ENCODE measurements at places on chromosomes 11 and 22. TPM values are rescaled to one million over a fixed set of nuclear protein-coding genes. Genes with fewer than 3 reads are reported as not detected.
A peak's percentile ranks its signal among the peaks of the same experiment; 100 is the strongest.

GRCh38 chr11:11937433-11937832 is 71.0 kb downstream of the DKK3 start:
- DNase-seq = no peak

- no peak for DNase-seq
These were observed 12.6 kb downstream of the TNNT3 start for GRCh38 chr11:1932105-1932480.

- no peak for DNase-seq
These were observed 213.6 kb upstream of the SESN3 start for GRCh38 chr11:95444309-95445241.

The EHF gene
- total RNA-seq = 1.1 TPM

DNA sequence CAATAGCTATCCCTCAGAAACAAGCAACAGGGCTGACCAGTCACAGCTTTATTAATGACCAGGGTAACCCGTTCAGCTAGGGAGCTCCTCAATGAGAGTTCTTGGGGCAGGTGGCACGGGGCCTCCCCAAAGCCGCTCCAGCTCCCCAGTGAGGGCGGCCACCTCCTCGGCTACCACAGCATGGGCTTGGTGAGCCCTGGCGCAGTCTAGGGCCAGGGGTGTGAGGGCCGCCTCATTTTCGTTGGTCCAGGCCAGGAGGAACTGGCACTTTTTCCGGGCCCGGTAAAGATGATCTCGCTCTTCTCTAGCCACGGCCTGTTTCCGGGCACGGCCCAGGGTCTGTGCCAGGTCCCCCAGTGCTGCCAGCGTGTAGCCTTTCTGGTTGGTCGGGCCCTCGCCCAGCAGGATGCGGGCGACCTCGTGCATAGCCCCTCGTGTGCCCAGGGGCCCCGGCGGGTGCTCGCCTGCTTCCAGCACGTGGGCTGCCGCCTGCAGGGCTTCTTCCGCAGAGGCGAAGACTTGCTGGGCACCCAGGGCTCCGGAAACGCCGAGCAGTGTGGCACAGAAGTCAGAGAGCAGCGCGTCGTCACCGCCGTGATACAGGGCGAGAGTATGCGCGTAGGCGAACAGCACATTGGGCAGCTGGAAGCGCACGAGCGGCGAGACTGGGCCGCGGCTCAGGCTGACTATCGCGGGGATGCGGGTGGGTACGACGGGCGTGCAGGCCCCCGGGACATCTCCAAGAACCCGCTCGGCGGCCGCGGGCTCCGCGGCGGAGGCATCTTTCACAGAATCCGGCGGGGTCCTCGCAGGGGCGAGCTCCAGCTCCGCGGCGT is 913 bp downstream of the ZNHIT2 start:
- peak; percentile 67 for DNase-seq

DNA sequence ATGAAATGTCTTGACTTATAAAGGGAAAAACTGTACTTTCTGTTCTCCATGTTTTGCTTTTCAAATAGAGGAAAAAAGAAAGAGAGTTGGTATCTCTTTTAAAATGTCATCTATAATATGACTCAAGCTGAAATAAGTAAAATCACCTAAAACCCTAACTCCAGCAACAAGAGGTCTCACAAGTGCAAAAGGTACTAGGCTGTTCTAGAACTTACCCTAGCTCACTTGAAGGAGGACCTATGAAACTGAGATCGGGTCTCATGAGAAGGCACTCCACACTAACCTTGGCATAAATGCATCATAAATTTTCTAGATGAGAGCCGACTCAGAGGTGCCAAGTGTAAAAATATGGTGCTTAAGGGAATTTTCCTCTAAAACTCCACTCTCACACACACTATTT is 63.8 kb downstream of the PHF21A start:
- DNase-seq = no peak

The NAV2 gene
- total RNA-seq = 2.1 TPM

The OR2D2 gene
- total RNA-seq = not detected

- DNase-seq = no peak
These were observed 90.9 kb downstream of the PDHX start for GRCh38 chr11:35007277-35007676.

DNA sequence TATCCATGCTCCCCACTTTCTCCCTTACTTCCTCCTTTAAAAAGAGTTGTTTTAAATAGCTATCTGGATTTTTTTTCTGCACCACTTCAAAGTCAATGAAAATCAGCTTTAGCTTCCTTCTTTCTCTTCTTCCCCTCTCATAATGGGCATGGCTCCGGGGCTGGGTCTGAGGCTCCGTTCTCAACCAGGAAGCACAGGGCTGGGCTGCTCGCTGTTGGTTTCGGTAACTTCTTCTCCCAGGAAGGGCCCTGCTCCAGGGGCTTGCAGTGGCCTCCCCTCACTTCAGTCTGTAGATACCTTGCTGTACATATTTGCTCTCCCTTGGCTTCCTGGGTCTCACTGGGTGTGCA is 23.8 kb downstream of the MICAL2 start:
- no peak for DNase-seq

- no peak for DNase-seq
These were observed 4.0 kb downstream of the POGLUT3 start for GRCh38 chr11:108494182-108494581.

The MB gene
- 2.3 TPM for total RNA-seq

GRCh38 chr22:41341990-41342389 is 39.8 kb upstream of the TEF start:
- DNase-seq = peak; percentile 42

- DNase-seq = peak; percentile 29
These were observed 149.7 kb upstream of the CADM1 start for GRCh38 chr11:115653926-115654325.

GRCh38 chr11:73787051-73787642 is 527 bp upstream of the MRPL48 start:
- no peak for DNase-seq

GRCh38 chr11:20599221-20600019 is at the start of gene SLC6A5:
SLC6A5 (plus strand) TSS chr11:20599608; CDS start chr11:20599673, 65 bp downstream.
- DNase-seq = peak; percentile 67

- no peak for DNase-seq
These were observed 377.3 kb upstream of the CCDC90B start for GRCh38 chr11:83663446-83663845.

The HTR3B gene
- total RNA-seq = not detected

- no peak for DNase-seq
These were observed 251.8 kb downstream of the KIRREL3 start for GRCh38 chr11:126748793-126749192.

GRCh38 chr11:117458275-117459122 is 130.8 kb downstream of the CEP164 start:
- peak; percentile 56 for DNase-seq
